Activated CD4-positive, alpha-beta T cell treated with anti-CD3 and anti-CD28 coated beads for 4 hours (primary cell): ENCODE measurements at places on chromosomes 7 and 10.

GRCh38 chr10:92094960-92095359, 171.4 kb downstream of the BTAF1 start:
- no peak for DNase-seq

DNA sequence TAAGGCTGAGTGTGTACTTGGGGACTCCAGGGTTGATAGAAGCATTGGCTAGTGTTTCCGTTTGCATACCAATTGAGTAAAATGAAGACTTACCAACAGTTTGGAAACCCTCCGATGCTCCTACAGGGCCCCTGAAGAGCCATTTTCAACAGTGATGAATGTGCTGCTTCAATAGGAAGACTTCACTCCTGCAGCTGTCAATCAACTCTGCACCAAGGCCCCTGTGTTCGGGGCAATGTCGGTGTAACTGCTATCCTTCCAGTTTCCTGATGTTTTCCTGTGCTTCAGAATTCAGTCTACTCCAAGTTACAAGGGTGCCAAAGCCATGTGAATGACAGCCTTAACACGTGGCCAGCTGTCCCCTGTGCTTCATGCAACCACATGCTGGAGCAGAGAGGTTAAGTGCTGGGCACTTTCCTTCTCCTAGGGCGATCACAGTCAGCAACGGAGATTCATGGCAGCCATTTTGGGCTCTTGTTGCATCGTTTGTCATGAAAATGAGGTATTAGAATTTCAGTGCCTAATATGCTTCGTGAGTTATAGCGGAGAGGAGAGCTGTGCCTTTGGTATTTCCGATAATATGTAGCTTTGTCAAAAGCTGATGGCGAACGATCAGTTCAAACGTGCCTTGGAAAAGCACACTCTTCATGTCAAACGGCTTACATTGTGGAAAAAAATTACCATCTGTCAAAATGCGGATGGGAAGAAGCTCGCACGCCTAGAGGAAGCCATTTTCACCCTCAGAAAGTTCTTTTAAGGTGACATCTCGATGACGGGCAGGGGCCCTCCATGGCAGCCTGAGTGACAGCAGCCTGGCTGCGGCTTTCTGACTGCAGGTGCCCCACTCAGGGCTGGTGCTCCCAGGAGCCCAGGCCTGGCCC, 287.8 kb downstream of the ACTR3B start:
- no peak for DNase-seq

- no peak for DNase-seq
These were observed 24.2 kb downstream of the CFAP69 start for GRCh38 chr7:90269163-90269562.

GRCh38 chr7:120941064-120941463, 9.5 kb upstream of the ING3 start:
- DNase-seq, result no peak

DNA sequence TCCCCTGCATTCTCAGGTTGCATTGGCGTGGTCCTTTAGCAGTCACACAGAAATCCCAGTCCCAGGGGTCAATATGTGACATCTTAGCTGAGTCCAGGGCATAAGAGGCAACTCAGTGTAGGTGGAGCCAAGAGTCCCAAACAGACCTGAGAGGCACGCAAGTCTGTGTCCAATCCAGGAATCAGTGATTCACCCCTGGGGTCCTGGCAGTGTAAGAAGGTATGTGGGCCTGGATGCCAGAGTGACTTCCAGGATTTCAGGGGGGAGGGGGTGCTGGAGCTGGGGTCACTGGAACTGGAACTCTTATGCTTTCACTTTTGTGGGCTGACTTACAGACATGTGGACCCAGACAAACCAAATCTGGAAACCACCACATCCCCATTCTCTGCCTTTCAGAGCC, 26.8 kb downstream of the FRMPD2 start:
- DNase-seq, result no peak

- DNase-seq, result no peak
These were observed 1015.8 kb downstream of the SORCS3 start for GRCh38 chr10:105656856-105657255.

DNA sequence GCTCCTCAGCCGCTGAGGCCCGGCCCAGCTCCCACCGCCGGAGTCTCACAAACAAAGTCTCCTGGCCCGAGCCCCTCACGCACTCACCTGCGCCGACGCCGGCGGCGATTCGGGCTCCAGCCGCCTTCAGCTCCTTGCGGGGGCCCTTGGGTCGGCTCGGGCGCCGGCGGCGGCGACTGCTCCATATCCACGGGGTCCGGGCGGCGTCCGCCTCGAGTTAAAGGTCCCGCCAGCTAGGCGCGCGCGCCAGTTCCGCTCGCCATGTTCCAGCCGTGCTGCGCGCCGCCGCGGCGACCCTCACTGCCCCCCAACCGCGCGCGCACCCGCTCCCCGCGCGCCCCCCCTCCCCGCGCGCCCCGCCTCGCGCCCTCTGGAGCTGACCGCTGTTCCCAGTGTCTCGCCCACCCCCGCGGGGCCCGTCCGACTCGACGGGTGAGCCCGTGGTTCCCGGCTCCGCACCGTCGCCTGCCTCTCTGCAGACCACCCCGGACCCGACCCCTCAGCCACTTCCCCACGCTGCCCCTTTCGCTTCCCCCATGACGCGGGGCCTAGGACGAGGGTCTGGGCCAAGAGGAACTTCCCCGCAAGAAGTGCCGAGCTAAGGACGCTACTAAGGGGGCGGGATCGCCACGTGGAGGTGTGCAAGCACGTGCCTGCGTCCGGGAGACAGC, 396.1 kb downstream of the ZNF33B start:
- DNase-seq, result no peak

- DNase-seq, result no peak
These were observed 42.8 kb upstream of the WNT8B start for GRCh38 chr10:100419911-100420449.

GRCh38 chr10:86773498-86773897, 17.1 kb downstream of the BMPR1A start:
- DNase-seq, result no peak

- DNase-seq, result no peak
These were observed 25.0 kb downstream of the RUNDC3B start for GRCh38 chr7:87653178-87653577.

DNA sequence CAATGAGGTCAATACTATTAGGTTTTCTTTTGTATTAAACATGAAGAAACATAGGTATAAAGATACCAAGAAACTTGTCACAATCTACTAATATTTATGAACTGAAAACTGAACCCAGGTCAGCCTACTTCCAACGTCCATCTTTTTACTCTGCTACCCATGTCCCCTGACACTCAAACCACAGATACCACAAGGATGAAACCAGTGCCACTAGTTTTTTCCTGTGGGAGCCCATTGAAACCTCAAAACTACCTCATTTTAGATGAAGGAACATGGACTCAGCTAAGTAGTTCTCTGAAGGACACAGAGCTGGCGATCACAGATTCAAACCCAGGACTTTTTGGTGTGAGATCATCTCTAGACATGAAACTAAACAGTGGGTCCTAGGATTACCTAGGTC, 6.8 kb downstream of the TET1 start:
- no peak for DNase-seq

DNA sequence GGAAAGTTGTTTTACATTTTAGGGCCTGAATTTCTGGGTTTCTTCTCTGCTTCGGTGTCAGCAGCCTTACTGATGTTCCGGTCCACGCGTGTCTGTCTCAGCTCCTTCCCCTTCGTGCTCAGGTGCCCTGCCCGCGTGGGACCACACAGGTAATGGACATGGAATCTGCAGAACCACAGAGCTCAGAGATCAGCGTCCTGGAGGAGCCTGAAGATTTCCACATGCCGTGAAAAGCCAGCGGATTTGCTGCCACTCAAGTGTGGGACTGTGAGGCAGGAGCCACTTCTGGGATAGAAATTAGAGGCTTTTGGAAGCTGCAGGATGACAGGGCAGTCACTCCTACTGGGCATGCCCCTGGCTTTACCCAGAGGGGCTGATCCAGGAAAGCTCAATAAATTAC, 666.1 kb upstream of the FOXK1 start:
- DNase-seq, result no peak

DNA sequence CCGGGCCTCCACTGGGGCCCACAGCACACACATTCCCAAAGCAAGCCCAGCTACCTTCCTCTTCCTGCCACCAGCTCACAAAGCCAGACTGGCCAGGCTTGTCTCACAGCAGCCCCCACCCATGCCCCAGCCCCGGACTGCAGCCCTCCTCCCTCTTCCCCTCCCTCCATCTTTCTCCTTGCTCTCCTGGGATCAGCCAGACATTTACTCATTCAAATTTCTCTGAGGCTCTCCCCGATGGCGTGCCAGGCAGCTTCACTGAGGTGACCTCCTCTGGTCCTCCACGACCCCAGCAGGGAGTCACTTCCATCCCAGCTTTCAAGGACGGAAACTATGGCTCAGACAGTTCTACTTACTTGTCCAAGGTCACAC, 187.5 kb downstream of the GRID1 start:
- no peak for DNase-seq

- no peak for DNase-seq
These were observed 41.4 kb upstream of the ZMIZ1 start for GRCh38 chr10:79027147-79028055.

DNA sequence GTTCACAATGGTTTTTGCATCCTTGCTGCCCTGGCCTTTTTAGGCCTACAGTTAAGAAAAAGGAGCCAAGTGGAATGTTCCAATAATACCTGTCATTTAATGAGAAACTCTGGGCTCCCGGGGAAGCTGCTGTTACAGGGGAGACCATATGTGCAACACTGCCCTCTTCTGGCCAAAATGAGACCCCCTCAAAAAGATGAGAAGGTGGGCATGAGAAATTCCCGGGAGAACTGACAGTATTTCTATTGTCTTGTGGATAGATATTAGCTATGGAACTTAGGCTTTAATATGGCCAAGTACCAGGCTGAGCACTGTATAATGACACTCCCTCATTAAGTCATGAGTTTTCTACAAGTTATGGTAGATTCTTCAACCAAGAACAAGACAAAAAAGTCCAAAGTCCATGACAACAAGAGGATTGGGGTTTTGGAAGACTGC, 99.4 kb downstream of the CCDC3 start:
- DNase-seq, result peak; percentile 47

- DNase-seq, result no peak
These were observed 21.3 kb downstream of the FAM107B start for GRCh38 chr10:14753441-14753840.

GRCh38 chr7:50397320-50397970, 52.7 kb downstream of the FIGNL1 start:
- no peak for DNase-seq

DNA sequence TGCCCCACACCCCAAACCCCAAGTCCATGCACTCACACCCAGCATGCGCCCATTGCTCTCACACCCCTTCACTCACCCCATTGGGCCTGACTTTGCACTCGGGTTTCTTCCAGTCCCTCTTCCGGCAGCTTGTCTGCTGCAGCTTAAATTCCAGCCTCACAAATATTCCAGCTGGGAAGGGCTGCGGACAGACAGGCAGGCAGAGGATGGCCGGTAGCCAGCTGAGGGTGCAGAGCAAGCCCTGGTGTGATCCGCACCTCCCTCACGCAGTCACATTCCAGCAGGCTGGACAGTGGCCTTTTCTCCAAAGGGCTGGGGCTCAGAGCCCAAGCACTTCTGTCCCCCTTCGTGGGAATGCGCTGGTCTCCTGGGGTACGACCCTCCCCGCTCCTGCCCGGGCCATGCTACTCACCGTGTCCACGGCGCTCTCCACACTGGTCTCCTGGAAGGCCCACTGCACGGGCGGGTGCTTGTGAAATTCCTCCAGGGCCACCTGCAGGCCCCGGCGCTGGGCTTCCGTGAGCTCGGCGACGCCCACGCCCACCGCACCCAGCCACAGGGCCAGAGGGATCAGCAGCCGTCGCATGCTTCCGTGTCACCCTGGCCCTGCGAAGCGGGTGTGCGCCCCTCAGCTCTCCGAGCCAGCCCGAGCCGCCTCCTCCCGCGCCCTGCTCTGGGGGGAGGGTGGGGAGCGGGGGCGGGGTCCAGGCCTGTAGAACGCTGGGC, 1.2 kb downstream of the RARRES2 start:
- DNase-seq, result no peak

DNA sequence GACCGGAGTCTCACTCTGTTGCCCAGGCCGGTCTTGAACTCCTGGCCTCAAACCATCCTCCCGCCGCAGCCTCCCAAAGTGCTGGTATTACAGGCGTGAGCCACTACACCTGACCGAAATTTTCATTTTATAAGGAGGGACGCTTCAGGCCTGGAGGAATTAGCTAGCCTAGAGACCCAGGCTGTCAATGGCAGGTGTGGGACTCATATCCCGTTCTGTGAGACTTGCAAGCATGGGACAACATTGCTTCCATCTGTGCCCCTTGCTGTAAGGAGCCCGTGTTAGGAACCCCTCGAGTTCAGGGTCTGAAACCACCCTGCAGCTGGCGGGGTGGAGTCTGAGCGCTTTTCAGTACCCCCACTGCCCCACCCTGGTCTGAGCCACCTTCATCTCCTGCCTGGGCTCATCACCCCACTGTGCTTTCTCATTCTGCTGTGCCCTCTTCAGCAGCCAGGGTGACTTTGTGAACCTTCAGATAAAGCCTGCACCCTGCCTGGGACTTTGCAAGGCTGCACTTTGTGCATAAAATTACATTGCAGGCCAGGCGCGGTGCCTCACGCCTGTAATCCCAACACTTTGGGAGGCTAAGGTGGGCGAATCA, 1.3 kb upstream of the DAGLB start:
- no peak for DNase-seq

GRCh38 chr10:103638948-103639347, 145.4 kb downstream of the NEURL1 start:
- no peak for DNase-seq

- DNase-seq, result no peak
These were observed 28.1 kb downstream of the LRRC4 start for GRCh38 chr7:128003167-128003566.

DNA sequence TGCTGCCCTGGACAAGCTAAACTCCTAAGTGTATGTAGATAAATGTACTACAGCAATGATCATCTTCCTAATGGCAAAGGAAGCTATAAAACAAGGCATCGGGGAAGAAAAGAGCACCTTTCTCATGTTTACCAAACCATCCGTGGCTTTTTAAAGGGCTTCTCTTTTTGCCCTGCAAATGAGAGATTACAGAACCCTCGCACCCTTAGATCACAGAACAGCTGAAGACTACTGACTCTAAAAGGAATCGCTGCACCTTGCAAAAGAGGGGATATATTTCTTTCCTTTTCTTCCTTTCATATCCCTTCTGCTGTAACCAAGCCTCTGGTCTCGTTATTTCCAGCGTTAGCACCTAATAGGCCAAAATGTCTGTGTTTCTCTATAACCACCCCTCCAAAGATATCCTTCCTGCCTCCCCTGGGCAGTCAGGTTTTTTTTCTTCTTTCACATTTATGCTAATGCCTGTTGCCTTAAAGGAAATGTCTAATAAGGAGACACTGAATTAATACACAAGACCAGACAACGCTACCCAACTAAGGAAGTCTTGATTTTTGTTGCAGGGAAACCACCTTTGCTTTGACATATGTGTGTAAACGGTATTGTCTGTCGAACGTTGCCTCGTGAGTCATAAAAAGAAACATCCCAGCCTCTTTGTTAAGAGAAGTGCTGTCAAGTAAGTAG, 10.5 kb downstream of the ST8SIA6 start:
- no peak for DNase-seq

DNA sequence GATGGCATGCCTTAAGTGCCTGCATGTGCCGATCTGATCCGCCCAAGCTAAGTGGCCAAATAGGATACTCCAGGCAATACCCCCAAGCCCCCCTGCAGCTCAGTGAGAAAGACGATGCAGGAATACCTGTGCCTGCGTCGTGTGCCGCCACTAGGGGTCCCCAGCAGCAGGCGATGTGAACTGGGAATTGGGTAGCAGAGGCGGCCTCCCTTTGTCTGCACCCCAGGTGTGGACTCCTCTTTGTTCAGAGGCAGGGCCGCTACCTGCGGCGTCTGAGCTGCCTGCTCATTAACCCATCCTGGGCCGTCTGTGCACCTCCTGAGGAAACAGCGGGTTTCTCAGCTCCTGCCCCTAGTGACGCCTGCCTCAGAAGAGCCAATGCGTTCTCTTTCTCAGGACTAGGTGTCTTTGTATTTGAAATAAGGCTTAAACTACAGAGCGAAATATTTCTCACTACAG, 4.8 kb upstream of the CHN2 start:
- DNase-seq, result peak; percentile 46
